ENCODE measurements at places on chromosomes 6 and 20.

- no peak for DNase-seq
These were observed 50.3 kb upstream of the EPB41L1 start for GRCh38 chr20:36104244-36104643.

GRCh38 chr20:63972312-63973159 lies 2.8 kb upstream of the ZNF512B start:
- DNase-seq: no peak

DNA sequence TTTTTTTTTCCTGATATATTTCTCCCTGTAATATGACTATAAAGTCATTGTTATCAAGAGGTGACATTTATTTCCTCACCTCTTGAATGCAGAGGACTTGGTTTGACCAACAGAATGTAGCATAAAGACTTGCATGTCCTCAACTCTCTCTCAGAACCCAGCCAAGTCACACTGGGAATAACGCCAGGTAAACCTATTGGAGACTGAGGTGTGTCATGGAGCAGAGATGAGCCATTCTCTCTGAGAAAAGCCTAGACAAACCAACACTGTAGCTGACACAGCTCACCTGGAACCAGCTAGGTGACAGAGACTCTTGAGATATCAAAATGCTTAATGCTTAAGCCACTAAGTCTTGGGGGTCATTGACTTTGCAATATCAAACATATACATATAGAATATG lies 533.6 kb downstream of the HAO1 start:
- no peak for DNase-seq

DNA sequence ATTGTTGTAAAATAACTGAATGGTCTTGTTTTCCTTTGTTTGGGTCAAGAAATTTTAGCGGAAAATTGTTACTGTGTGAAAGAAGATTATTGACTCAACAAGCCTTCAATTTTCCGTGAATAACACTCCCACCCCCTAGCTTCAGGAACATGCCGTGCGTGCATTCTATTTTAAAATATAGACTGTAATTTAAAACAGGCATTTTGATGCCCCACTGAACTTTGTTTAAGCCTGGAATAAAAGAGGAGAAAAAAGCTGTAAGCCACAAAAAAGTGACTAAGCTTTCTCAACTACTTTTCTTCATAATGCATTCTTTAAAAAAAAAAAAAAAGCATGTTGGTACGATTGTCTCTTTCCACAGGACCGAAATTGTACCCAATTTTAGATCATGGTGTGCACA lies 166.0 kb downstream of the ARID1B start:
- no peak for DNase-seq

- DNase-seq: no peak
These were observed 8.1 kb downstream of the CFAP61 start for GRCh38 chr20:20060234-20060998.

GRCh38 chr6:14671261-14671681 lies 553.7 kb downstream of the CD83 start:
- DNase-seq: no peak

DNA sequence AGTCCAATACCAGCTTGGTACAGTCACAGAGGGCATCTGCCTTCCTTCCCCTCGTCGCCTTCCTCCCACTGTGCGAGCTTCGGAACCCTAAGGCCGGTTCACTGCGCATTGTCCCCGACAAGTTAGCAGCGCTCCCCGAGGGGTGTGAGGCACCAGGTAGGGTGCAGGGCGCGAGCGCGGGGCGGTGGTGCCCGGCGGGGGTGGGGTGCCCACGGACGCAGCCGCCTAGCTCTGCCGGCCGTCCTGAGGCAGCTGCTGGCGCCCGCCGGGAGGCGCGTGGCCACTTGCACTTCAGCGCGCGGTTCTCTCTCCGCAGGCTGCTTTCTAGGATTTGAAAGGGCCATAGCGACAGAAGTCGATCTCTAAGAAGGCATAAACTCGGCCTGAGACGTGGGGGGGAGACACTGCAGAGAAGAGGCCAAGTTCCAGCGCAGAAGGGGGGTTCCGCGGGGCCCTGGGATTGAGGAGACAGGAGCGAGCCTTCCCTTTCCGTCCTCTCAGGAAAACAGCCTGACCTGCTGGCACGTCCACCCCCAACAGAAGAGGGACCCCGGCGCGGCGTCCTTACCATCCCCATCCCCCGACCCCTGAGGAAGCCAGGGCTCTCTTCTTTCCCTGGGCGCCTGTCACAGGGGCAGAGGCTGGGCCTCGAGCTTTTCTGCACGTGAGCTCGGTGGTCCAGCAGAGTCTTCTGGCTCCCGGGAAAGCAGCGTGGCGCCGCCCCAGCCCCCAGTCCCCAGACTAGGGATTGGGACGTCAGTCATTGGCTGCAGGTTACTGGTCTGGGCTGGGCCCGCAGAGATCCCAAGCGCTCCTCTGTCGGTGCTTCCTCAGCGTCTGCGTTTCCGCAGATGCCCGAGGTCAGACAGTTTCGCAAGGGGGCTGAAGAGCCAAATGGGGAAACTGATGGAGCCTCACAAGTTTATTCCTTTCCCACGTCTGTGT lies 15.6 kb upstream of the PRDM13 start:
- DNase-seq: no peak

- DNase-seq: no peak
These were observed 560.5 kb upstream of the PTCHD4 start for GRCh38 chr6:48671505-48671904.

GRCh38 chr6:139625998-139626975 lies 251.8 kb upstream of the CITED2 start:
- DNase-seq: no peak

DNA sequence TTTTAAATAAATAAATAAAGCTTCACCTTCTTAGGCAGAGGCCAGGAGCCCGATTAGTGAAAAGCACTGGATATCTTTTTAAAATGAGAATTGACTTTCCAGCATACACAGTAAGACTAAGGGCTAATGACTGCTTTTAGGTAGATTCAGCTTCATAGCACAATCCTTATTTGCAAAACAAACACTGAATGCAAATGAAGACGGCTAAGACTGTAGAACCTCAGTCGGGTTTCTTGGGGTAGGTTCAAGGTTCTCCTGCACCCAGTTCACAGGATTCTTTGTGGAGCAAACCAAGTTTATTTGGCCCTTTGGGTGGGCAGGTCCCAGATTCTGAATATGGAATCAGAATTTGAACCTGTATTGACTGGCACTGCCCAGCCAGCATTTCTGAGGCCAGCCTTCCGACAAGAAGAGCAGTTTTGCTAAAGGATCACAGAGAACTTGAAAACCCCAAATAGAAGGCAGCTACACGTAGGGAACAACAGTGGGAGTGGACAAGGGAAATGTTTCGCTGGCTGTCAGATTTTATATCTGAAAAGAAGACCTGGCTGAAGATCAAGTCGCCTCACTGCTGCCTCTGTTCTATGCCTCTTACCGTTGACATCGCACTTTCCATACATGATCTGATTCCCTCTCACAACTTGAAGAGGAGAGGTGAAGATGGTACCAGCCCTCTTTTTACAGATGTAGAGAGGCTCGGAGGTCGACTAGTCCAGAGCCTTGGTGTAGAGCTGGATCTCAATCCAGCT lies 8.2 kb downstream of the TRERF1 start:
- DNase-seq: no peak

- no peak for DNase-seq
These were observed 114.1 kb downstream of the GRM4 start for GRCh38 chr6:34031625-34032383.

- no peak for DNase-seq
These were observed 86.2 kb downstream of the RIPOR3 start for GRCh38 chr20:50605136-50605535.

DNA sequence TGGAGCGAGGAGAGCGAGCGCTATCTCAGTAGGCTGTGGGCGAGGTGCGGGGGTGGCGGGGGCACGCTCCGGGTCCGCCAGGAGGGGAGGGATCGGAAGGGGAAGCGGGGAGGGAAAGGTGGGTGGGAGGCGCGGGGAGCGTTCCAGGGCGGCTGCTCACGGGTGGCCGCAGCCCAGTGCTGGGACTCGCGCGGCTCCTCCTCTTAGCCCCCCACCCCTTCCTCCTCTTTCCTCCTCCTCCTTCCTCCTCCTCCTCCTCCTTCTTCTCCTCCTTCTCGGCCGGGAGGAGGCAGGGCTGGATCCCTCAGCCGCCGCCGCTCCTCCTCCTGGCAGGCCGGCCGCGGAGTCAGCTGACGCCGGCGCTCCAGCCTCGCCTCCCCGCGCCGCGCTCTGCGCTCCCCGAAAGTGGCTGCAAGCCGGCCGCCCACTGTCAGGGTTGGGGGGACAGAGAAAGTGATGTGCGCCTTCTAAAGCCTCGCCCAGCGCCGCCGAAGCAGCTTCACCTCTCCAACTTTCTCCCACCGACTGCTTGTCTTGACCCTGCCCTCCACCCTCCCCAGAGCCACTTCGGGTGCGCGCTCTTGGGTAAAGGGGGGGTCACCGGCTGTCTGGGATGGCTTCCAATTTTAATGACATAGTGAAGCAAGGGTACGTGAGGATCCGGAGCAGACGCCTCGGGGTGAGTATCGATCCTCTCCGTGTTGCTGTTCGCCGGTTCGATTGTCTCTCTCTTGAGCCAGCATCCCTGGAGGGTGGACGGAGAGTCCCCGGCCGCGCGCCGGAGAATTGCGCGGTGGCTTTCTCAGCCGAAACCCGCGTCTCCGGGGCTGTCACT lies at the start of gene DOK5:
TSS of gene DOK5 (plus strand) at position 260 of the 835 bp plus-strand sequence. CDS start at position 614, 354 bp downstream.
- DNase-seq: peak; percentile 10

GRCh38 chr6:135478626-135479025 lies 18.9 kb downstream of the AHI1 start:
- DNase-seq: no peak

- no peak for DNase-seq
These were observed 51.0 kb upstream of the ZFP64 start for GRCh38 chr20:52242237-52243230.

GRCh38 chr6:163729127-163729872 lies 314.8 kb downstream of the QKI start:
- DNase-seq: no peak

- DNase-seq: no peak
These were observed 73.5 kb downstream of the BFSP1 start for GRCh38 chr20:17457588-17458190.

- no peak for DNase-seq
These were observed 129.5 kb downstream of the ASCC3 start for GRCh38 chr6:100751590-100751989.

DNA sequence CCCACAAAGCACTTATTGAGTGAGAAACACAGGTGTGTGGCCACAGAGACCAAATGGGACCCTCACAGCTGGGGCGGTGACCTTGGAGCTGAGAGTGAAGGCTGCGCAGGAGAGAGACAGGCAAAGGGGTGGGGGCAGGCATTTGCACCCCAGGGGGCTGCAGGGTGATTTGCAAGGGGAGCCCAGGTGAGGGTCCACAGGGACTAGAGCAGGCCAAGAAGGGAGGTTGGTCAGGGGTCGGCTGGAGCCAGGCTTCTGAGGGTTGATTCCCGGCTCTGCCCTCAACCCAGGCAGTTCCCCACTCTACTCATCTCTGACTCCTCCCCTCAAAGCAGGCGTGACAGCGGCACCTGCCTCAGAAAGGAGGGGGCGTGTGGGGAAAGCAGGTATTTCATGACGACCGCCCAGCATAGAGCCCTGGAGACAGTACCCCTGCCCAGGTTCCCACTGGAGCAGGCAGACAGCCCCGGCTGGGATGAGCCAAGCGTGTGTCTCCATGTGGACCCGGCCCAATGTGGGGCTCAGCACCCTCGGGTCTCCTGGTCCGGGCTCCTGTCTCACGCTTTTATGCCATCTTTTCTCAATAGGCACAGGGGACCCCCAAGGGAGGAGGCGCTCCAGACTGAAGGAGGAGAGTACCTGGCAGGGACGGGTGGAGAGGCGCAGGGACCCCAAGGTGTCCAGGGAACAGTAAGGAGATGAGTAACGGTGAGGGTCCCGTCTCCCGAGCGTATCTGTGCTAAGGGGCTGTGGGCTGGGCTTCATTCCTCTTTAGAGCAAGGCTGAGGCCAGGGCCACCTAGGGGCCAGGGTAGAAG lies 3.1 kb upstream of the MRGBP start:
- no peak for DNase-seq

DNA sequence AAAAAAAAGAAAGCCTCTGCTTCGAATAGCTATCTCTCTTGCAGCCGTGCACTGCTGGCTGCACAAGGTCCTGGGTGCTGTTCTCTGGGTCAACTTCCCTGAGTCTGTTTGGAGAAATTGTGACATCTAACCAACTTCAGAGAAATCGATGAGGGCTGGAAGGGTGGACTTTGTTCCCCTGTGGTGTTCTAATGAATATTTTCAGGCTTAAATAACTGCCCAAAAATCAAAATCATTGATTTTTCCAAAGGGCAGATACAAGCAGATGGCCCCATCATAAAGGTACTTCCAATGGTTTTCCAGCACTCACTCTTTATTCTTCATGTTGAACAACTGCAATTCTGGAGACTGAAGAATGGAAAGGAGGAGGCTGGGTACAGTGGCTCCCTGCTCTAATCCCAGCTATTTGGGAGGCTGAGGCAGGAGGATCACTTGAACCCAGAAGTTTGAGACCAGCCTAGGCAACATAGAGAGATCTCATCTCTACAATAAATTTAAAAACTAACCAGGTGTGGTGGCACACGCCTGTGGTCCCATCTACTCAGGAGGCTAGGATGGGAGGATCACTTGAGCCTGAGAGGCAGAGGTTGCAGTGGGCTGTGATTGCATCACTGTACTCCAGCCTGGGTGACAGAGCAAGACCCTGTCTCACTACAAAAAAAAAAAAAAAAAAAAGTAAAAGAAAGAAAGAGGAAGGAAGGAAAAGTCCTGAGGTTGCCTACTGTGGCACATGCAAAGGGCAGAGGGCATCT lies 59.1 kb downstream of the FOXA2 start:
- DNase-seq: no peak

DNA sequence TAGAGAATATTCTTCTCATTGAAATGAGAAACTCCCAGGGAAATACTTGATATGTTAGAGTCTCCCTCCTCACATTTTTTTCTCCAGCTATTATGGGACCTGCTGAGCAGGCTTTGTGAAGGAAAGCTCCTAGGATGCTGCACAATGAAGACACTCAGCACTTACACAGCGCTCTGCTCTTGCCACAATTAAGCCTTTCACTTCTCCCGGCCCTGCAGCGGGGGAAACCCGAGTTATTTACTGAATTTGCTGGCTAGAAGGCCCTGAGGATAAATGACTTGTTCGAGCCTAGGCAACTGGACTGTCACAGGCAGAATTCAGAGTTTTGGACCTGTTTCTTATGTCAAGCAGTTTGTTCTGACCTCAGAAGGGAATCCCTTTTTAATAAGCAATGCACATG lies 102.0 kb downstream of the MAP3K7 start:
- DNase-seq: no peak

GRCh38 chr6:142721215-142721920 lies 223.6 kb downstream of the HIVEP2 start:
- DNase-seq: no peak
